ENCODE measurements at places on chromosomes 3 and 15.

DNA sequence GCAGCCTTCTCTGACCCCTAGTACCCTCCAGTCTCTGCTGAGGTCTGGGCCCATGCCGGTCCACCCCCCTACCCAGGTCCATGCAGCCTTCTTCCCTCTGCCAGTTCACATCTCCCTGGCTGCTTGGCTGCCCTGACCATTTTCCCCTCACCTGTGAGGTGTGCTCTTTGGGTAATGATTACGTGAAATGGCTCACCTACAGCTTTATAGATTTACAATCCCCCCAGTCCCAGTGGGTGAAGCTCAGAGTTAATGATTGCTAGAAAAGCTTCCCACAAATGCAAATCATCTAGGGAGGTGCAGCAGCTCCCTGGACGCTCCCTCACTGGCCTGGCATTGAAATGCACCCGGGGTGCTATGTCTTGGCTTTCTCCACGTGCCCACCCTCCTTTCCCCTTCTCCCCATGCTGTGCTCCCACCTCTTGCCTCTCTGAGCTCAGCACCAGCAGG lies 18.7 kb downstream of the PAQR5 start:
- no peak for DNase-seq

DNA sequence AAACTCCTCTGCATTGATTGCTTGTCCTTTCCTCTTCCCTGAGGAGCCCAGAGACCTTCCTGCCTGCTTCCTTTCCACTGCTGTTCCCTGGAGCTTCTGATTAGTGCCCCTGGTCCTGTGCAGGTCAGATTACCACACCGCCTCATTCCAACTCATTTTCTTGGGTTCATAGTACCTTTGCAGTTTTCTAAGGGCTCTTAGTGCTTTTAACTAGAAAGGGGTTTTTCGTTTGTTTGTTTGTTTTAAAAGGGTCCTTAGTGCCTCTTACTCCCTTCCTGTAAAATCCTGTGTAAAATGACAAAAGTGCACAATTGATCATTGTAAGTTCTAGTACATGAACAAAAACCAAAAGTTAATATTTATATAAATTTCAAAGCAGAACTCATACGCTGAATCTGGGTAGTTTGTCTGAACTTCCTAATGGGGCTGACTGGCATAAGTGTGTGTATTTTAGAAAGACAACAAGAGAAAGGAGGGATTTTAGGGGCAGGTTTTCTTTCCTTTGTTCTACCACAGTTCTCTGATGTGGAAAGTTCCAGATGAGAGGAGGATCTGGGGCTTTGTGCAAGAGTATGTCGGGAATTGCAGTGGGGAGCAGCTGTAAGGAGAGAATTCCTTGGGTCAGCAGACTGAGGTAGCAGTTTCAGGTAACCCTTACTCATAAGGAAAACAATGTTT lies 30.6 kb downstream of the SNRK start:
- no peak for DNase-seq

DNA sequence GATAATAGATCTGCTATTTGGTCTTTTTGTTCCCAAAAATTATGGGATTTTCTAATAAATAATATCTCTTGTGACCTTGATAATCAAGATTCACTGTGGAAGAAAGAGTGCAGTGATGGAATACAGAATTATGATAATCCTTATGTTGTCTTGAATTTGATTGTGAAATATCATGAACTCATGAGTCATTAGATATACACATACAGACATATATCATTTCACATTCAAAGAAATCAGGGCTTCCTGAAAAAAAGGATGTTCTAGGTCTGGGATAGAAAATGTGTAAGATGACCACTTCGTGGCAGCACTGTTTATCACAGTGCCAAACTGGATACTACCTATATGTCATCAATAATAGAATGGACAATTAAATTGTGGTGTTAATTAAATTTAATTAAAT lies 97.7 kb downstream of the DPH6 start:
- no peak for DNase-seq

GRCh38 chr15:99717161-99718009 lies 15.9 kb downstream of the LYSMD4 start:
- DNase-seq, result peak; percentile 68

- no peak for DNase-seq
These were observed 192.4 kb downstream of the ABHD5 start for GRCh38 chr3:43882976-43883680.

DNA sequence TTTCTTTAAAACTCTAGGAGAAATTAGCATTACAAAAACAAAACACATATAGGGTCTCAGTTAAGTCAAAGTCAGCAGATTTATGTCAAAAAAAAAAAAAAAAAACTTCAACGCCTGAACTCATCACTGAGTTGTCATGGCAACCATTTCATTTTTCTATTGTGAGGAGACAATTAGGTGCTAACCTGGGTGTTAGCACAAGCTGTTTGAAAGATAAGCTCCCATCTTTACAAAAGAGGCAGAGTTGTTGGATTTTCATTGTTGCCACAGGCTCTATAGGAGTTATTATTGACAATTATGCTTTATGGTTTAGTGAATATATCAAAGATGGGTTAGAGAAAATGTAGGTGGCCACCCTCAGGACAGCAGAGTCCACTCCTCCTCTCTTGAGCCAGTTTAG lies 806.9 kb downstream of the GRM7 start:
- no peak for DNase-seq

- no peak for DNase-seq
These were observed 7.6 kb upstream of the RCCD1 start for GRCh38 chr15:90946941-90947576.

DNA sequence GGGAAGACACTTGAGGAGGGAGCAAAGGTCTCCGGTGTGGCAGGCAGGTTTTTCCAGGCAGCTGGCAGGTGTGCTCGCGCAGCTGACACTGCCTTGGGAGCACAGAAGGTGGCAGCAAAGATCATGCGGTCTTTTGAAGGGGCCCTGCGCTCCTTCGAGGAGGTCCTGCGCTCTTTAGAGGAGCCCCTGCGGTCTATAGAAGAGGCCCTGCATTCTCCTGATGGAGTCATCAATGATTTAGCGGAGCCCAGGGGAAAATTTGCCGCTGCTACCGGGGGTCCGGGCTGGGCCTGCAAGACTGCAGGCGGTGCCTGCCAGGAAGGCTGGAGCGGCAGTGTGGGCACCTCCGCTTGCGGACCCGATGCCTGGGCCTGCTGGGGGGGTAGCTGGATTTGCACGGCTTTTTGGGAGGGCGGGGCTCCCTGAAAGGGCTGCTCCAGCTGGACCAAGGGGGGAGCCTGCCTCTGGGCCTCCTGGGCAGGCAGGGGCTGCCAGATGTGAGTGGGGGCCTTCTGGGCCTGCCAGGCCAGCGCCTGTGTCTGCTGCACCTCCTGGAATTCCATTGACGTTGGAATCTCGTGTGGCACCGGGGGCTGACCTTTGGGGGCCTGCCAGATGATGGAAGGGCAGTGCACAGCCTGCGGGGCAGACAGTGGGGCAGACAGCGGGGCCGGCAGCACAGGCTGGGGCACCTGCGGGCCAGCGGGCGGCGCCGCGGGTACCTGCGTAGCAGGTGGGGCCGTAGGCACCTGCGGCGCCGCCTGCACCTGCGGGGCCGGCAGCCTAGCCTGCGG lies 2.1 kb downstream of the MAGEL2 start:
- no peak for DNase-seq

- no peak for DNase-seq
These were observed 87.0 kb downstream of the TP63 start for GRCh38 chr3:189718215-189718614.

- DNase-seq, result no peak
These were observed 374.0 kb upstream of the CBLB start for GRCh38 chr3:106242781-106243180.

DNA sequence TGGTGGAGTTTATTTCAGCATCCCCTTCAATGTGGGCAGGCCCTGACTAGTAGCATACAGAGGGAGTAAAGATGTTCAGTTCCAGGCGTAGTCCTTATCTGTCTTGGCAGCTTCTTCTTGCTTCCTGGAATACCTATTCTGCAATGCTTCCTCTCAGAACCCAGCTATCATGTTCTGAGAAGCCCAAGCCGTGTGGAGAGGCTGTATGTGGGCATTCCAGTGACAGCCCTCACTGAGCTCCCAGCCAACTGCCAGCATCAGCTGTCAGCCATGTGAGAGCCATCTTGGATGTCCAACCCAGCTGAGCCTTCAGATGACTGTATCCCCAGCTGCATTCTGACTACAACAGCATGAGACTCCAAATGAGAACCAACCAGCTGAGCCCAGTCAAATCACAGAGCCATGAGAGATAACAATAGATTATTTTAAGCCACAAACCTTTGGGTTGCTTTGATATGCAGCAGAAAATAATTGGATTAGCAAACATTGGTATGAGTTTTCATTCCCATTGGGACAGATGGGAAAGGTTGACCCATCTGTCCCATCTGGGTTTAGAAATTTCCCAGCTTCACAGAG lies 8.4 kb upstream of the CMTM7 start:
- DNase-seq, result no peak

DNA sequence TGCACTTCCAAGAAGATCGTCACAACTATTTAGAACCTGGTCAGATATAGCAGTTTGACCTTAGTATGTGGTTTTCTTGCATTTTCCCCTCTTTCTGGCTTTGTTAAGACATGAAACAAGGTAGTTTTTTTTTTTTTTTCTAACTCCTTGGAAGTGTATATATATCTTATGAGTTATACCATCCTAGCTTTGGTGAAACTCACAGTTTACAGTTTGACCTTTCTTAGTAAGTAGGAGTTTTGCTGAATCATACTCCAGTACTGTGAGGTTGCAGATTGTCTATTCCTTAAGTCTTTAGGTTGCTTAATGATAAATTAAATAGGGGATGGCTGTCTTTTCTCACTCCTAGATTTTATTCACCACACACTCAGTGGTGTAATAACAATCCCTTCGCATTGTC lies 325.0 kb downstream of the RBMS3 start:
- no peak for DNase-seq

GRCh38 chr15:85956532-85957275 lies 123.0 kb upstream of the AGBL1 start:
- DNase-seq, result no peak

DNA sequence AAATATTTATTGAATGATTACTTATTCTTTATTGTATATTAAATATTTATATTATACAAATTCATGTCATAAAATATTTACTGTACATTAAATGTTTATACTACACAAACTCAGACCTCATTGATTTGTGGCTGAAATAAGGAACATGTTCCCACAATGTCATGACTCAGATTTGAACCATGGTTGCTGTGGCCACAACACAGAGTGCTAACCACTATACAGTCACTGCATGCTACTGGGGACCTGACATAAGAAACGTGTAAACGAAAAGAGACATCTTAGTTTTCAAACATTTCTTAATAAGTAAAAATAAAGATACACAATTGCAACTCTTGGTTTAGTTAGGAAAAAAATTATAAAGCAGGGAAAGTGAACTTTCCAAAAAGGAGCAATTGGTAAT lies 99.1 kb upstream of the AGTR1 start:
- DNase-seq, result no peak

GRCh38 chr15:74326746-74327145 lies 40.7 kb downstream of the CYP11A1 start:
- DNase-seq, result no peak

GRCh38 chr15:57607570-57608000 lies 15.9 kb downstream of the MYZAP start:
- no peak for DNase-seq

DNA sequence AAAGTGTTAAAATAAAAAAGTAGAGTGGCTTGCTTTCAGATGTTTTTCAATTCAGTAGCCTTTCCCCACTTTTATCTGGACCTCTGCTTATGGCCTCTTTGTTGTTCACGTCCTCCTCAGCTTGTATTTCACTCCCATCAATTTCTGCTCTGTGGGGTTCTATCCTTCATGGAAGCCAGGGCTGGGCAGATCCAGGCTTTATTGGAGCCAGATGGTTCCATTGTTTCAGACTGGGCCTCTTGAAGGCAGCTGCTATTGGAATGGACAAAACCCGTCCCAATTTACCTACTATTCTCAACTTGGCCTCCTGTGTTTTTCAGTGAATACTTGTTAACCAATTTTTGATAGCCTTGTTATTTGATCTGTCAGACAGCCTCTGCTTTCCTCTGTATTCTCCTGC lies 10.9 kb upstream of the AADACL2 start:
- DNase-seq, result no peak

DNA sequence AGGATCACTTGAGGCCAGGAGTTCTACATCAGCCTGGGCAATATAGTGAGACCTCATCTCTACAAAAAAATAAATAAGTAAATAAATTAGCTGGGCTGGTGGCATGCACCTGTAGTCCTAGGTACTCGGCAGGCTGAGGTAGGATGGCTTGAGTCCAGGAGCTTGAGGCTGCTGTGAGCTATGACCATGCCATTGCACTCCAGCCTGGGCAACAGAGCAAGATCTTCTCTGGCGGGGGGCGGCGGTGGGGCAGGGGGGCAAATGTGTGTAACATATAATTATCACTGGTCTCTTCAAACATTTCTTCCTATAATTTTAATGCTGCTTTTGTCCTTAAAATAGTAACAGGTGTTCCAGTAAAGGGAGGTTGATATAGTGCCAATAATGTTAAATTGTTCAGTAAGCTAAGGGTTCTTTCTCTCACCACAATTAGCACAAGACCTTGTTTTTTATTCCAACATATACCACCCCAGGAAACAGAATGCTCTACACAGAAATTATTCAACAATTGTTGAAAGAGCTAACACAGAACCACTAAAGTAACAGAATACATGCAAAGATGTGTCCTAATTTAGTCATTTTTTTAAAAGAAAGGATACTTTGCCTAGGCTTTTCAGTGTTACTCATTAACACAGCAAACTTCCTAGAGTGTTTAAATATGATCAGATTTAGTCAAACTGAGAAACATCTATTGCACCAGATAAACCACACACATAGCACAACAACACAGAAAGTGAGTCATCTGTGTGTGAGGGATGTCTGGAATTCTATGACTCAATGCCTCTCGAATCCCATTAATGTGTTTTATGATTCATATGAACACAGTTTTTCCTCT lies 29.1 kb downstream of the ANKRD28 start:
- DNase-seq, result peak; percentile 13

- peak; percentile 33 for DNase-seq
These were observed 222.0 kb downstream of the STT3B start for GRCh38 chr3:31754575-31755278.

- DNase-seq, result no peak
These were observed 92.3 kb upstream of the ATP2B2 start for GRCh38 chr3:10597733-10598132.

GRCh38 chr3:82474711-82475110 lies 713.3 kb upstream of the GBE1 start:
- DNase-seq, result no peak

GRCh38 chr3:97949743-97950142 lies 22.5 kb downstream of the RIOX2 start:
- DNase-seq, result no peak

DNA sequence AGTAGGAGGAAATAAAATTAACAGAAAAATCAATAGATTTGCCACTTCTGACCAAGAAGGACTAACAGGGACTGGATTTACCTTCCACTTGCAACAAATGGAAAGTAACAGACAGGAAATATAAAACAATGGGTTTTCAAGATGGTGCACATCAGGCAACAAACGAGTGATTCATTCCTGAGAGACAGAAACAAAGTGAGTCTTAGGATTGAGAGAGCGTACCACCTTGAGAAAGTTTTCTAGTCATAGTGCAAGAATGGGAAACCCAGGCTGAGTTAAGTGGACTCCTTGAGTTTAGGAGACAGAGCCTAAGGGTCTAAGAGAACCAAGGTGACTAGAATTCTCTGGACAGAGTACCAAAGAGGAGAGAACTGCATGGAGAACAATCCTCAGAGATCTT lies 101.7 kb downstream of the PPP2R3A start:
- DNase-seq, result no peak

Measured in GM13977 (cell line).